Epithelial cell of esophagus (primary cell): ENCODE measurements at places on chromosomes 7 and 10.

DNA sequence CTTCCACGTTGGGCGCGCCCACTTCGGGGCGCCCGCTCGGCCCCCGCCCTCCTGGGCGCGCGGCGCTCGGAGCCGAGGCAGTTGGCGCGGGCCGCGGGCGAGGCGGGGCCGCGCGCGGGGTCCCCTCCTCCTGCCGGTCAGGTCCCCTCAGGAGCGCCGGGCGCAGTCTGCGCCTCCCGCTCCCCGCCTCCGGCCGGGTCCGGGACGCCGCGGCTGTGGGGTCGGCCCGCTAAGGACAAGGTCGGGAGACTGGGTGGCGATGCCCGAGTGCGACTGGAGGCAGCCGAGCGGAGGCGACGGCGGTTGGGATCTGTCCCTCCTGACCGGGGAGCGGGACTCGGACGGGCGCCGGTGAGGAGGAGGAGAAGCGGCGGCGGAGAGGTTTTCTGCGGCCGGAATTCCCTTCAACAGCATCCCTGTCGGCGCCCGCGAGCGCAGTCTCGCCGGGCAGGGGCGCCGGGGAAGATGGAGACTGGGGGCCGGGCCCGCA lies at the start of gene ATRNL1:
Gene ATRNL1, plus strand, starts transcription at position 80 of the 490 bp plus-strand sequence. Its CDS starts 386 bp downstream, at position 466.
- DNase-seq = peak; percentile 16

DNA sequence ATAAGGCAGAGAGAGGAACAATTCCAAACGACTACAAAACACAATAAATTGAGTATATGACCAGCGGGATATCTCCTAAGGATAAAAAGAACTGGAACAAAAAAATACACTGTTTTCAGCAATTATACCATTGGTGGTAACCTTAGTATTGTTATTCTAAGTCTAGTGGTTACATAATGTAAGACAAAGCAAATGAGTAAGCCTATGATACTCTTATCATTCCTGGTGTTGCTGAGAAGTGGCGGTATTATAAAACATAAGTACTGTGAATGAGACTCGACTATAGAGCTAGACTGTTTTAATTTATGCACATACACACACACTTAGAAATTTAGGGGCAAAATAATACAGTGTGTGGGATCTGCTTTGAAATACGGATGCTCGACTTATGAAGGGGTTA lies 107.7 kb downstream of the NRBF2 start:
- no peak for DNase-seq

DNA sequence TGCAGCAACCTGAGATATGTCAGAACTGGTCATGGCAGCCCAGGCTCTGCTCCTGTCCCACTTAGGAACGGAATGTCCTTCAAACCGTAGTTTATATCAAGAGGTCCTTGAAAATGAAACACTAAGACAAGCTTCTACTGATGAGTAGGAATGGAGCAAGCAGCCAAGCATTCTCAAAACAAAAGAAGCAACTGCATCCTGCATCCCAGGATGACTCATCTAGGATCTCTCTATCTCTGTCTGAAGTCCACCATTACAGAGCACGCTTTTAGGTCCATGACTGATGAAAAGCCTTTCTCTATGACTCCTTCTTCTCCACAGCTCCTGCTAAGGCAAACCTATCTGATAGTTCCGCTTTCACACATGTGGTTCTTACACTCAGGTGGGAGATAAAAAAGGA lies 16.3 kb downstream of the MBL2 start:
- DNase-seq = no peak

DNA sequence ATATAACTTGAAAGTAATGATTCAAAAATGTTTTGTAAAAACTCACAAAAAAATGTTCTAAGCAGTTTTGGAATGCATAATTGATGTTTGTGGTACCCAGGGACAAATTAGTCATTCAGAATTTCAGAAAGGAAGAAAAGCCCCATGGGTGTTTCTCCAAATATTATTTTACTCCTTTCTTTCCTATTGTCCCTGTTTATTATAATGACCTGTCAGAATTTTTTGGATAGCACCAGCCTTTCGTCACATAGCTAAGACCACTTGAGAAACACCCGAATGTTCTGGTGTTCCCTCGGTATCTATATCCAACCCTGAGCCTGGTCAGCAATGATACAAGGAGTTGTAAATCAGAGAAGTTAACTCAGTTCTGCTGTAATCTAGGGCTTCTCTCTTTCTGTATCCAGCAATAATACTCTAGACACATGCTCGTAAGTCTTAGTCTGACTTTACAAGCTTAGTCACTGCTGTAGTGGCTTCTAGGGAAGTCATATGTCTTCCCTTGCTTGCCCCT lies 64.8 kb upstream of the MEOX2 start:
- DNase-seq = no peak

DNA sequence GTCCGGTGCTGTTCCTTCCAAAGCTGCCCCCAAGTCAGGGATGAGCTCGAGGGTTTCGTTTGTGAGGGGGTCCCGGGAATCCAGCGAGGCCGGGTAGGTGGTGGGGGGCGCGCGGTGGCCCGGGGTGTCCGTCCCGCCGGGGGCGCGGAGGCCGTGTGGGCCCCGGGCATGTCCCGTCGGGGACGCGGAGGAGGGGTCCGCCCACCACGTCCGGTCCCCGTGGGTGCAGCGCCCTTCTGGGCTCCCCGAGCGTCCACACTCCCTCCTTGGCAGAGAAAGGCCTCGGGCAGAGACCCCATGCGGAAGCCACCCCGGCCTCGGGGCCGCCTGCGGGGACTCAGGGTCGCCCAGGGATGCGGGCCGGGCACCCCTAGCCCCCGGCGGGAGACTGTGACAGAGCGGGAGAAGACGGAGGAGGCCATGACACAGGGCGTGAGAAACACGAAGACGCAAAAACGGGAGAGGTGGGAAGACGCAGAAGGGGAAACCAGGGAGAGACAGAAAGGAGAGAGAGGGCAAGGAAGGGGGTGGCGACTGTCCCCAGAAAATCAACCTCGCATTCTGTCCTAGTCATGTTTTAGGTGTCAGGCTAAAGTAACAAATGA lies 640 bp upstream of the ZNF425 start:
- peak; percentile 22 for DNase-seq

DNA sequence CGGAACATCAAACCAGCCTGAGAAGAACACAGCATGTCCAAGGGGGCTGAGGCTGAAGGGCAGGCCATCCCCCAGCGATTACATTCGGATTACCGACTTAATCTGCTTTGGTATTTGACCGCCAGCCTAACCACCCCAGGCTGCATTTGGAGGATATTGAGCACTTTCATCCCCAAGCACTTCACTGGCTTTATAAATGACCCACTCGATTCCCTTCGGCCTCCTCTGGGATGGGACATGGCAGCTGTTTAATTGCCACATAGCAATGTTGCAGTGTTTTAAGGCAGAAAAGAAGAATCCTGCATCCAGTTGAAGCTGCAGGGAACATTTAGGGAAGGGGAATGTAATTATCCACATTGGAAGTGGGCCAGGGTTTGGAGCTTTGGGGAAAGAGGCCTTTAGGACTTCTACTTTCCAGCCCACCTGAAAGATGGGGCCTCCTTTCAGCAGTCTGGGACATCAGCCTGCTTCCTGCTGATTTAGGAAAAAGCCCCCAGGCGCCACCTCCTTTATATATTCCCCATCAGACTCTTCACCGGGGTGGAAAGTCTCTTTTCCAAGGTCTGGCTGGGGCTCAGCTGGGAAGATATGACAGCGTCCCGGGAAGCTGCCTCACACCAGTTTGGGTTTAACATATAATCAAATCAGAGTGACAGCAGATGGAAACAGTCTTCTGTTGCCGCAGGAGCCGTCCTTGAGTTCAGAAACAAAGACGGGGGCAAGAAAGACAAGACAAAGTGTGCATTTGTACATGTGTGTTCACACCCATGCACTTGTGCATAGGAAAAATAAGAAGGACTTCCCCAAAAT lies 9.2 kb downstream of the DPCD start:
- DNase-seq = no peak

DNA sequence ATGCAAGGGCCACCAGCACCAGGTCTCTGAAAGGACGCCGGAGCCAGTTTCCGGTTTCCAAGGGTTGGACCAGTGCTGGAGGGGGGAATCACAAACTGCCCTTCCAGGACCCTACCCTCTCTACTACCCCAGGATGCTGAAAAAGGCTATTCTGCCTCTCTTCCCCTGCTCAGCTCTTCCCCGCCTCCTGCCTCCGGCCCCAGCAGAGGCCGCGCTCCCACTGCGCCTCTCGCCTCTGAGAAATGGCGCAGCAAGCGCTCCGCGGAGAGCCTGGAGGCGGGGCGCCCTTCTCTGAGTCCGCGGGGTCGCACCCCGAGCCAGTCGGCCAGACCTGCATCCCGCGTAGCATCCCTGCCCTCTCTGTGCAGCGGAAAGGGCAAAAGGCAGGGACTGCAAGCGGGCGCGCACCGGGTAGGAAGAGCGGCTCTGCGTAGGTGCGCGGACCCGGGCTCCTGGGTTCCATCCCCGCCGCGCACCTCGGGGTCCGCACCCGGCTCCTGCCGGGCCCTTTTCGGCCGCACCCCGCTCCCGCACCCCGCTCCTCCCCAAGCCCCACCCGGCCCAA lies 476 bp upstream of the RET start:
- DNase-seq = peak; percentile 16

DNA sequence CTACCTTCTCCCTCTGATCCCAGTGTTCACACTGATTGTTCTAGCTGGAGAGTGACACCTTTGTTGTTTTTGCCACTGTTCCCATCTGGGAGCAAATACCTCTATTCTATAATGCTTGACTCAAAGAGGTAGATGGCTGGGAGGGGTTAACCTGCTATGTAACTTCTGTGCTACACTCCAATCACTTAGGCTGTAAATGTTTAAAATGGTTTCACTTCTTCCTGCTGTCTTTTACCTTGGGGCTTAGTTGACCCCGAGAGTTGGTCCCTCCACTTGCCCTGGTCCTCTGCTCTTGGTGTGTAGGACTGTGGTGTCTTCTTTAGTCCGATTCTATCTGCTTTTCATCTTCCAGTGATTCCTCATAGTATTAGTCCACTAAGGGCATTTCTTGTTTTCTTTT lies 22.3 kb downstream of the KLHDC10 start:
- no peak for DNase-seq

DNA sequence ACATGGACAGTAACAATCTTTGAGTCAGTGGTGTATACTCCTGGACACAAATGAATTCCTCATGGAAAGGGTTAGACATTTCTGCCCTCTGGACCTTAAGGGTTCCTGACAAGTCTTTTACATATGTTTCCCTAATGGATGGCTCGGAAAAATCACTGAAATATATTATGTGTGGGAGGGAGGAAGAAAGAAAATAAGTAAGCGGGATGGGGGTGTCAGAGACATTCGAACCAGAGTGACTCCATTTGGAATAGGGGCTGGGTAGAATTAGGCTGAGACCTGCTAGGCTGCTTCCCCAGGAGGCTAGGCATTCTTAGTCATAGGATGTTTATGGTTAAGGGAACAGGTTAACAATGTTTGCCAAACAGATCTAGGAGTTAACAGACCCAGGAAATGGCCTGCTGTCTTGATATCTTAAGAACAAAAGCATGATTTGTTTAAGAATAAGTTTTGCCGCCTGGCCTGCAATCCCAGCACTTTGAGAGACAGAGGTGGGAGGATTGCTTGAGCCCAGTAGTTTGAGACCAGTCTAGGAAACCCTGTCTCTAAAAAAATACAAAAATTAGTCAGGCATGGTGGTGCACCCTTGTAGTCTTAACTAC lies 1241.7 kb downstream of the TYW1 start:
- no peak for DNase-seq
